WTC11 (cell line): ENCODE measurements at places on chromosomes 13 and 19.

DNA sequence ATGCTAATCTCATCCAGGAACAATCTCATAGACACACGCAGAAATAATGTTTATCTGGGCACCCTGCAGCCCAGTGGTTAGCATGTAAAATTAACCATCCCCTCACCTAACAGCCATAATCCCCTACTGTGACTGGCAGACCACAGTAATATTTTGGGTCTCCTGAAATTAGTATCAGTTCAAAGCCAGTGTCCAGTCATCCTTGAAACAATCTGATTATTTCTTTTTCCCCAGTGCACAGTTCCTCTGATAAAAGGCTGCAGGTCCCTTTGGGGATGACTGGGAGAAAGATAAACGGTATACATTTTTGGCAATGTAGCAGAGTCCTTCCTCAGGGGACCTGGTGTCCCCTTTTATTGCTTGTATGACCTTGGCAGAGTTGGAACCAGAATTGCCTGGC, 50.4 kb upstream of the CYSLTR2 start:
- DNase-seq = no peak

DNA sequence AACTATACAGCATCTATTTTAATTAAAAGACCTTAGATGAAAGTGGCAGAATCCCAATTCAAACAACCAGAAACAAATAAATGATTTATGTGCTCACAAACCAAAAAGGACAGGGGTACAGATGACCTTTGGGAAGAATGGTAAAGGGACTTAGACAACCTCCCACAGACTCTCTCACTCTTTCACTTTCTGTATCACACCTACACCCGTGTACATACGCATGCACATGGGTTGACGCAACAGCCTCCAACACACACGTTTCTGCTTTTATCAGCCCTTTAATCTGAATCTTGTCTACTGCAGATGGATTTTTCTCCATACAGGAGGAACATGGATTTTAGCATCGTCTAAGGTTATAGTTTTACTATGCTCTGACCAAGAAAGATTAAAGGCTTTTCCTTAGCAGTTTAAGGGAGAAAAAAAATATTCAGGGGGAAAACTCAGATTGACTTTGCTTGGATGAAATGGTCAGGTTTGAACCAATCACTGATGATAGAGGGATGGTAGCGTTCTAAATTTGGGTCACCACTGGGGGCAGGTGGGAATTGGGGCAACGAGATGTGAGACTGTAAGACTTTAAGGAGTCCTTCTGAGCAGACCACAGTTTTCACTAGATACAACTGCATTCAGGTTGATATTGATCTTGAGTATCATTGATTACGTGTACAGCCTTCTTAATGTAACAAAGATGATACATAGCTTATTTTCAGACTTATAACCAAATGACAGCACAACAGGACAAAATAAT, 166.1 kb downstream of the ITGBL1 start:
- DNase-seq = no peak

GRCh38 chr13:113901231-113901630, 37.4 kb upstream of the GAS6 start:
- DNase-seq = no peak

GRCh38 chr13:57632276-57633140, 964 bp downstream of the PCDH17 start:
- peak; percentile 51 for DNase-seq

DNA sequence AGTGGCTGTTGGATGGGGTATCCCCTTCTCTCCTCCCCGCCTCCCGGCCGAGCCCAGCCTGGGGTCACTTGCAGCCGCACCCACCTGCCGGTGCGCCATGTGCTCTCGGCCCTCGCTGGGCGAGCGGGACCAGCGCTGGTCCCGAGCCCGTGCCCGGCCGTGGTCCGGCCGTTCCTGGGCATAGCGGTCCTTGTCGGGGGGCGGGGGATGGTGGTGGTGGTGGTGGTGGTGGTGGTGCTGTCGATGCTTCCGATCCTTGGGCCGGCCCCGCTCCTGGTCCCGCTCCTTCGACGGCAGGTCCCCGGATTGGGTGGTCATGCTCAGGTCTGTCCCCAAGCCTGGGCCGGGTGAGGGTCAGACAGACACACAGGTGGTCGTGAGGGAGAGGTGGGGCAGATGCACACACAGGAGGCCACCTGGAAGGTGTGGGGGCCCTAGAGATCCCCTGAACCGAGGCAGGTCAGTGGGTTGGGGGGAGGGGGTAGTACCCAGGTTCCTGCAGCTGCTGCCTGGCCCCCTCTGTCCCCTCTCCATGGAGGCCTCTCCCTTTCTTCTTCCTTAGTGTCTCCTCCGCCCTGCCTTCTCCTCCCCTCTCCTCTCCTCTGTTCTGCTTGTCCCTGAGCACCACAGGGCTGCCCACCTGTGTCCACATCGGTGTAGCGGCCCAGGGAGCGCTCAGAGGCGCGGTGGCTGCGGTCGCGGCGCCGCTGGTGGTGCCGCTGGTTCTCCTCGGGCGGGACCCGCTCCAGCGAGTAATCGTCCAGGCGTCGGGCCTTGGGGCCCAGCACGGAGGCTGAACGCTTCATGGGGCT, 58.7 kb downstream of the IER2 start:
- no peak for DNase-seq

- no peak for DNase-seq
Measured at GRCh38 chr19:36950335-36951119, 34.4 kb downstream of the ZNF568 start.

DNA sequence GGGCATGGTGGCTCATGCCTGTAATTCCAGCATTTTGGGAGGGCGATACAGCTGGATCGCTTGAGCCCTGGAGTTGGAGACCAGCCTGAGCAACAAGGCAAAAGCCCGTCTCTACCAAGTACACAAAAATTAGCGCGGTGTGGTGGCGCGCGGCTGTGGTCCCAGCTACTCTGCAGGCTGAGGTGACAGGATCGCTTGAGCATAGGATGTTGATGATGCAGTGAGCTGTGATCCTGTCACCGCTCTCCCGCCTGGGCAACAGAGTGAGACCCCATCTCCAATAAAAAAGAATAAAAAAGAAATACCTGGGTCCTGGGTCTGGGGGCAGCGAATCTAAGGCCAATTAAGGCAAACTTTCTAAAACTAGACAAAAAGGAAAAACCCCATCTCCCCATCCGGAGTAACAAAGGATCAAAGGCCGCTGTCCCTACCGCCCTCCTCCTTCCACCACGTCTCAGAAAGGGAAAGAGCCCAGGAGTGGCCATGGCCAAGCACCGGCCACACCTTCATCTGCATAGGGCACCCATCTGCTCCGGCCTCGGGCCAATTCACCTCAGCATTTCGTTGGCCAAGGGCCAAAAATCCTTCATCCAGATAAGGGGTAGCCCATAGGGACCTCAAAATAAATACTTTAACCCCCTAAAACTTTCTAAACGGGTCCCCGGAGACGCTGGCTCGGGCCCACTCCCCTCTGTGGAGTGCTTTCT, 851 bp downstream of the ZNF320 start:
- peak; percentile 24 for DNase-seq

- DNase-seq = no peak
Measured at GRCh38 chr13:70388935-70389334, 280.7 kb upstream of the KLHL1 start.

- no peak for DNase-seq
Measured at GRCh38 chr13:52452470-52452869, 2.0 kb upstream of the VPS36 start.

- no peak for DNase-seq
Measured at GRCh38 chr13:27011661-27012060, 159.9 kb downstream of the USP12 start.

DNA sequence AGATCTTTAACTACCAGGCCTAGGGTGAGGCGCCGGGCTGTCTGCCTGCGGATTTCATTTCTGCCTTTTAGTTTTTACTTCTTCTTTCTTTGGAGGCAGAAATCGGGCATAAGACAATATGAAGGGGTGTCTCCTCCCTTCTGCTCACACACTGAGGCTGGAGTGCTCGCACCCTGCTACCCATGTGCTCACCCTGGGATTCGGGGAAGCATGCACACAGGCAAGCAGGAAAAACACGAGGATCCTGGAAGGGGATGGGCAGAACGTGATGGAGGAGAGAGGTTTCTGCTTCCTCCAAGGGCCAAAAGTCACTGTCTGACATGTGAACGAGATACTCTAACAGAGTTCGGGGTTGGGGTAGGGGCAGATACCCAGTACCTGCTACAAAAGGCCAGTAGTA, 28.4 kb downstream of the ZNF823 start:
- no peak for DNase-seq

DNA sequence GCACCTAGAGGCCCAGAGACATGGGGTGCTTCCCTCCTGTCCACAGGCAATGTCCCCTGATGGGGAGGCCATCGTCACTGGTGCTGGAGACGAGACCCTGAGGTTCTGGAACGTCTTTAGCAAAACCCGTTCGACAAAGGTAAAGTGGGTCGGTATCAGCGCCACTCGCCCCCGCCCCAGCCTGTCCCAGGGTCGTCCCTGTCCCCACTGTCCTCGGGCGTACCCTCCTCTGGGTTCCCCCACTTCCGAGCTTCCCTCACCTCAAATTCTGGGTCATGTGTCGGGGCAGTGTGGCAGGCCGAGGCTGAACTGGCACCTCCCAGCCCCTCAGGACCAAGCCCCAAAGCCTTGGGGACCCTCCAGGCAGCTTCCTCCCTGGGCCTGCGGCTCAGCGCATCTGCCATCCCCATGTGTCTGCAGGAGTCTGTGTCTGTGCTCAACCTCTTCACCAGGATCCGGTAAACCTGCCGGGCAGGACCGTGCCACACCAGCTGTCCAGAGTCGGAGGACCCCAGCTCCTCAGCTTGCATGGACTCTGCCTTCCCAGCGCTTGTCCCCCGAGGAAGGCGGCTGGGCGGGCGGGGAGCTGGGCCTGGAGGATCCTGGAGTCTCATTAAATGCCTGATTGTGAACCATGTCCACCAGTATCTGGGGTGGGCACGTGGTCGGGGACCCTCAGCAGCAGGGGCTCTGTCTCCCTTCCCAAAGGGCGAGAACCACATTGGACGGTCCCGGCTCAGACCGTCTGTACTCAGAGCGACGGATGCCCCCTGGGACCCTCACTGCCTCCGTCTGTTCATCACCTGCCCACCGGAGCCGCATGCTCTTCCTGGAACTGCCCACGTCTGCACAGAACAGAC, 4.4 kb upstream of the TEKTIP1 start:
- no peak for DNase-seq

DNA sequence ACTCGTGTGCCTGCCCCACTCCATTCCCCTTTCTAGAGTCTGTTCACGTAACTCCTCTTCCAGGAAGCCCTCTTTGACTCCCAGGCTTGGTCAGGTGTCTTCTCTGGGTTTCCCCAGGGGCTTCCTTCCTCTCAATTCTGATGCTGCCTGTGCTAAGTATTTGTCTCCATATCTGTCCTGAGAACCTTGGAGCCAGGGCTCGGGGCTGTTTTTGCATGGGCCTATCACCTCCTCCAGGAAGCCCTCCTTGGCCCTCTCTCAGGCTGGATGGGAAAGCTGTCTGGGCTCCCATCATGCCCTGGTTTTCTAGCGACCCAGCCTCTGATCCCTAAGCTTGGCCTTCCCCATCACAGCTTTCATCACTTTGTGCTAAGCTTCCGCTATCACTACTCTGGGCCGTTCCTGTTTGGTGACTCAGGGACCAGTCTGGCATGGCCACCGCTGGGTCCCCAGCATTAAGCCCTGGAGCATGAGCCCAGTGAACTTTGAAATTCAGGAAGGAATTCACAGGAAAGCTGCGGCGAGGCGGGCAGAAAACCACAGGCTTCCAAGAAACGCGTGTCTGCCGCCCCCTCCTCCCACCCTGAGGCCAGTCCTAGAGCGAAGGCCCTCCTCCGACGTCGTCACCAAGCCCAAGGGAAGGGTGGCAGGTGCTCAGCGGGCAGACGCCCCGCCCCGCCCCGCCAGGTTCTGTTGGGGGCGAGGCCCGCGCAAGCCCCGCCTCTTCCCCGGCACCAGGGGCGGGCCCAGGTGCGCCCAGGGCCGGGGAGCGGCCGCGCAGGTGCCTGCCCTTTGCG, 486 bp upstream of the SPINT2 start:
- DNase-seq = peak; percentile 97

GRCh38 chr13:49791711-49792549, 552 bp downstream of the KPNA3 start:
- peak; percentile 50 for DNase-seq

DNA sequence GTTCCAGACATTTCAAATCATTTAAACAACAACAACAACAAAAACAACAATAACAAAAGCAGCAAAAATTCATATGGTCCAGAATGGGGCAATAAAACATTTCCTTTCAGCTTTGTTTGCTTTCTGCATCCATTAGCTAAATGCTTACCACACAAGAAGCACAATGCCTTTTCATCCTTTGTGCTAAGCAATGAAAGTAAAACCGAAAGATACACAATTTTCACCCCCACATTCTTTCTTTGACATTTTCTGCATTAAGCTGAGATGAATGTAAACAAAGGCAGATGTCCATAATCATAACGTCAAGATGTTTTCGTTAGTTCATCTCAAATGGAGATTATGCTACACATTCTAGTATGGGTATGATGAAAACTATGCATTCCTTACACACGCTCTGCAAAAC, 568.5 kb downstream of the SLITRK6 start:
- DNase-seq = no peak

GRCh38 chr13:111916201-111916600, 150.7 kb upstream of the SOX1 start:
- no peak for DNase-seq

DNA sequence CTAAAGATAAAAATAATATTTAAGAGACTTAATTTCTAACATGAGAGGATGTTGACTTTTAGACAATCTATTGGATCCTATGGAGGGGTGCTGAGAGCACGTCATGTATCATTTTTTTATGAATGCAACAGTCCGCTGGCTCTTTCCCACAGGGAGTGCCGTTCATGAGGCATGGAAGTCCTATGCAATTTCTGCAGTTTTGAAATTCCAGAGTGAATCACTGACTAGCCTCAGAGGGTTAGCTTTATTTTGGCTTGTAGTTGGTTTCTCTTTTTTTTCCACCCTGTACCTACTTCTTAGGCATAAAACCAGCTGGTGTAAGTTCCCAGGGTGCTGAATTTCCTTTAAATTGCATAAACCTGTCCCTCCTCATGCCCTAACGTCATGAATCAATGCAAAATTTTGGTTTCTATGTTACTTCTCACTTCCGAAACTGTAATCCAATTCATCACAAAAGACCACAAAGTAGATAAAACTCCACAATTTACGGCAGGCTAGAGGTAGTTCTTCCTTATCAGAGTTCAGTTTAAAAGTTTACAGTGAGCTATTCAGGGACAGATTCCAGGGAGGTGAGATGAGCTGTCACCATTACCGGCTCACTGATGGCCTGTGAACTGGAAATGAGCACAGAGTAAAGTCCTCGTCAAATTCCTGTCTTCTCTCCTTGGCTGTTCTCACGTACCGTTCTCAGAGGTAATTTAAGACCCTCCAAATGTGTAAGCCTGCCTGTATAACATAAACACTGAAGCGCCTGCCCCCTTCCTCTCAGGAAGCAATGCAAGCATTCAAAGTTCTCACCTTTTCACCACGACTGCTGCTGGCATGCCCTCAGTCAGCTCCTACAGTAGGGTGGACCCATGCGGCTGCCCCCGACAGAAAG, 216.6 kb upstream of the SLC10A2 start:
- DNase-seq = no peak

DNA sequence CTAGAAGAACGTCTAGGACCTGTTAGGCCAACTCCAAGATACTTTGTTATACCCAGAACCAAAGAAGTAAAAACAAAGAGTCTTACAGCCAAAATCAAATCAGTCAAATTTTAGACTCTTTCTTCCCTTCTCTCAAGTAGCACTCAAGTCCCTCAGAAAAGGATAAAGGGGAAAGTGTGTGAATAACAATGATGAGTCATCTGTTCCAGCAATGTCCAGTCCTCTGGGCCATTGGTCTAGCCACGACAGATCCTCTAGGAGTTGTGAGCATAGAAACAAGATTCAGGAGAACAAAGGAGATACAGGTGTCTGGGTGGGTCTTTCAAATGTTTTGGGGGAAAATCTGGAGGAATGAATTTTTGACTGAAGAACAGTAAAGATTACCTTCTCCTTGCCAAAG, 36.3 kb downstream of the STOML3 start:
- DNase-seq = no peak
